ENCODE measurements at places on chromosomes 3 and 15. TPM values are rescaled to one million over a fixed set of nuclear protein-coding genes. Genes with fewer than 3 reads are reported as not detected.

DUOXA2 gene
- not detected for polyA plus RNA-seq

AADACL2 gene
- not detected for polyA plus RNA-seq

SHC4 gene
- polyA plus RNA-seq: 0.74 TPM

ATP10A gene
- polyA plus RNA-seq: 28.0 TPM

DNA sequence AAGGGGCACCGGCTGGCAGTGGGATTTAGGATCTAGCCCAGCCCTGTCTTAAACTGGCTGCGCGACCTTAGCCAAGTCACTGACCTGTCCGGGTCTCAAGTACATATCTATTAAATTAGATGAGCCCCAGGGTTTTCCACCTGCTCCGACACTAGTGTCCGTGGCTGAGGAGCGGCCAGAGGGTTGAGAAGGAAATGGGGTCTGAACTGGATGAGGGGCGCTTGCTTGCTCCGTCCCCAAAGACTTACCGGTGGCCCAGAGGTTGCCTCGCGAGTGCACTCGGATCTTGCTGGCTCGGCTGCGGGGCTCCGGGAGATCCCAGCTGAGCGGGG is 285 bp downstream of the NMB start:
- DNase-seq: no peak

GRCh38 chr3:49534581-49535441 is 19.5 kb upstream of the BSN start:
- DNase-seq: no peak

- DNase-seq: no peak
Measured at GRCh38 chr15:40345867-40346578, 4.8 kb upstream of the PHGR1 start.

- no peak for DNase-seq
Measured at GRCh38 chr3:154657218-154657617, 227.2 kb upstream of the GPR149 start.

- no peak for DNase-seq
Measured at GRCh38 chr3:128559486-128560225, 66.7 kb upstream of the GATA2 start.

DNA sequence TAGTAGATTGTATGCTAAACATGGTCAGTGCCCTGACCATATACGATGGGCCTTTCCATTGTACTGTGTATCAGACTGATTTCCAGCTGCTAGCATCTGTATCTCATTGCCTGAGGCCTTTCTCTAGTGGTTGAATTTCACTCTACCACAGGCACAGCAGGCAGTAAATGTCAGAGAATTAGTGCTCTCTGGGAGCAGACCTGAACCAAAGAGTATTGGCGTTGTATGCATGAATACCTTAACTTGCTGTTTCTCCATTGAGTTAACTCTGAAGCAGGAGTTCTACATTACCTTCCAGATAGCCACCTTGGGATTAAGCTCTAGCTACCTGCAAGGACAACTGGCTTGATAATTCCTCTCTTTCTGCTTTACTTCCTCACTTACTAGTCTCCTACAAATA is 439.2 kb upstream of the EPHA3 start:
- no peak for DNase-seq

All from BJ (cell line).